Fibroblast of upper back skin (primary cell): ENCODE measurements at places on chromosomes 16 and 17.

DNA sequence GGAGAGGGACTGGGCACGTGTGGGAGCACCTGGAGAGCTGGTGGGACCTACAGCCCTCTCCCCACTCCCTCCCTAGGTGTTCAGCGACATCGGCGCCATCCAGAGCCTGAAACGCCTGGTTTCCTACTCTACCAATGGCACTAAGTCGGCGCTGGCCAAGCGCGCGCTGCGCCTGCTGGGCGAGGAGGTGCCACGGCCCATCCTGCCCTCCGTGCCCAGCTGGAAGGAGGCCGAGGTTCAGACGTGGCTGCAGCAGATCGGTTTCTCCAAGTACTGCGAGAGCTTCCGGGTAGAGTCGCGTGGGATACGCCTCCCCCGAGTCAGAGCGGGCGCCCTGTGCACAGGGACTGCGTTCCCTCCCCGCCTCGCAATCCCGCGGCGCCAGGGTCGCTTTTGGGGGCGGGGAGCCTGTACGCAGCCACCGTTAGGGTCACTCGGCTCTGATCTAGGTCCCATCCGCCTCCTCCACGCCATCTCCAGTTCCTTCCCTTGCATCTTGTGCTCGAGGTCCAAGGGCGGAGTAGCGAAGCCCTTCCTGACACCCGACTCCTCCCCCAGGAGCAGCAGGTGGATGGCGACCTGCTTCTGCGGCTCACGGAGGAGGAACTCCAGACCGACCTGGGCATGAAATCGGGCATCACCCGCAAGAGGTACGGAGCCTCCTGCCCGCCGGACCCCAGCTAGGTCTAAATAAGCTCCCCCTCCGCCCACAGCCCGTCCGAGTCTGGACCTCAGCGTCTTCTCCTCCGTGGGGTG is 13.0 kb downstream of the SARM1 start:
- DNase-seq, result no peak

DNA sequence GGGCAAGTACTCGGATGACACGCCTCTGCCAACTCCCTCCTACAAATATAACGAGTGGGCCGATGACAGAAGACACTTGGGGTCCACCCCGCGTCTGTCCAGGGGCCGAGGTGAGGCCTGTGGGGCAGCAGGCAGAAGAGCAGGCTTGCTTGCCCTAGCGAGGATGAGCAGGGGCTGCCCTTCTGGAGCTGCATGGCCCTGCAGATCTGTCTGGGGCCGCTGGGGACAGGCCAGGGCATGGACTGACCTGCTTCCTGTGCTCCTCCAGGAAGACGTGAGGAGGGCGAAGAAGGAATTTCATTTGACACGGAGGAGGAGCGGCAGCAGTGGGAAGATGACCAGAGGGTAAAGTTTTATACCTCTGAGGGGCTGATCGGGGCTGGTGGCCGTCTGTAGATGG is 5.3 kb downstream of the DHX38 start:
- no peak for DNase-seq

GRCh38 chr16:5447734-5448133 is 350.1 kb upstream of the EEF2KMT start:
- no peak for DNase-seq

GRCh38 chr16:69483611-69484010 is 59.2 kb downstream of the CYB5B start:
- DNase-seq, result peak; percentile 50

GRCh38 chr17:47621293-47622179 is 28.2 kb upstream of the KPNB1 start:
- DNase-seq, result peak; percentile 94

DNA sequence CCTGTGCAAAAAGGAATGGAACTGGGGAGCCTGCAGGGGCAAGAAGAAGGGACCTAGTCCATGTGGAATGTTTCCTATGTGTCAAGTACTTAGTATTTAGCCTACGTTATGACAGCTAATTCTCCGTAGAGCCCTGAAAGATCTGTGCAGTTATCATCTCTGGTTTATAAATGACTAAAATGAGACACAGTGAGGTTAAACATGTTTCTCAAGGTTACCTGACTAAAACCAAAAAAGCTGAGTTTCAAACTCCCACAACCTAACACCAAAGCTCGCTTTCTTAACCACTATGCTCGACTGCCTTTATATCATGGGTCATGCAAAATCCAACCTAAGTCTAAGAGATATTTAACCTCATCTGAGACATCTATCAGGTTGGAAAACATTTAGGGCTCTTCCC is 53.3 kb upstream of the CCL2 start:
- no peak for DNase-seq

DNA sequence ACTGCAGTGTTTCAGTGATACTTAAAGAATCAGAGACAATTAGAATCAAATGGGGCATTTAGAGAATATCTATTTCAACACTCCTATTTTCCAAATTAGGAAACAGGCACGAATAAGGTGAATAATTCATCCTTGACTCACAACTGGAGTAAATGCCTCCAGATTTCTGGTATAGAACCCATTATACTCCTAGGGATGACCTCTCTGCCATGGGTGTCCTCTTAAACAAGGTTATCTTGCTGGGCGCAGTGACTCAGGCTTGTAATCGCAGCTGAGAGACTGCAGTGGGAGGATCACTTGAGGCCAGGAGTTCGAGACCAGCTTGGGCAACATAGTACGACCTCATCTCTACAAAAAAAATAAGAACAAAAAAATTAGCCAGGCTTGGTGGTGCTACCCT is 139.8 kb upstream of the ELAC2 start:
- DNase-seq, result peak; percentile 59

GRCh38 chr17:75535119-75535537 is 9.6 kb downstream of the LLGL2 start:
- DNase-seq, result no peak

DNA sequence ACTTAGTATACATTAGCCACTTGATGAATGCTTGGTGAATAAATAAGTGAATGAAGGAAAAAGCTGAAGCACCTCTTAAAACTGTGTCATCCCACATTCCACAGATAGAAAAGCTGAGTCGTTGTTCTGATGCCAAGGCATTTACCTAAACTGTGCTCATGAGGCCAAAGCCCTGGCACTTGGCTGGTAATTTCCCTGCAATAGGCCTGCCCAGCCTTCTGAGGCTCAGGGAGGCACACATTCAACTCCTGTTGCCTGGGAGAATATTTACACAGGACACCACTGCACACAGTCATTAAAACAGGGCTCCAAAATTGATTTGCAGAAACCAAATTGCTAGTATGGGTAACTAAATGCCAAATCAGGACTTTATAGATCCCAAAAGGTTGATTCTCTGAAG is 333.0 kb upstream of the C16orf82 start:
- no peak for DNase-seq

DNA sequence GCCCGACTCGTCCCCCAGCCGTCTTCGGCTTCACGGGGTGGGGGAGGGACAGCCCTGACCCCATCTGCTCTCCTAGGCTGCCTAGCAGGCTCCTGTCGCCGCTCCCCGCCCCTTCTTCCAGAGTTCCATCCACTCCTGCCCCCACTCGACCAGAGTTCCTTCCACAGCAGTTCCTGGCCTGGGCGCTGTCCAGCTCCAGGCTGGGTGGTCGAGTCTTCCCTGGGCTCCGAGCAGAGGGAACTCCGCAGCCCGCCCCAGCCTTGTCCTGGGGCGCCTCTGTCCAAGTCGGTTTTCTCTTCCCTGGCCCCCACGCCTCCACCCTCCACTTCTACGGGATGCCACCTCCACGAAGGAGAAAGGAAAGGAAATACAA is 1.4 kb downstream of the PYY start:
- DNase-seq, result no peak

DNA sequence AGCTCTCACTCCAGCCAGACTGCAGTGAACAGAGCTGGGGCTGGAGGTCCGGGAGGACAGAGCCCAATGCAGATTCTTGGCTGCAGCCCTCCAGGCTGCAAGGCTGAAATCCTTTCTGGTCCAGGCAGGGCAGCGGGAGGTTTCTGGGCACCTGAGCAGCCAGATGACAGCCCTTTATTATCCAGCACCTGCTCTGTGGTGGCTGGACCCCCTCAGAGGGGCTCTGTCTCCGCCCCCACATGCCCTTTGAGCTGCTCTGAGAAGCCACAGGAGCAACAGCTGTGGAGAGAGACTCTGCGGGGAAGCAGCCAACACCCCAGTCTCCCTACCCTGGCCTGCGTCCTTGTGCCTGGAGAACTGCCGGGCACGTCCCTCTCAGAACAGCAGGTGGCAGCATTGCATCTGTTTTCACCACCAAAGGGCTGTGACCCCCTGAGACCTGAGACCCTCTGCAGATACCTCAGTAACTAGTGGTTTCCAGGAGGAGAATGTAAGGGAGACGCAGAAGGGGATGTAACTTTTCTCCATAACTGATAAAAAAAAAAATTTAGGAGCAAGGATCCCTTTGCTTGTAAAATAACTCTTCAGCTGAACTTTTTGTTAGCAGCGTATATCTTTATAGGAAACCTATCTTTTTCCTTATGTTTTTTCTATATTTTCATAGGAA is 3.7 kb upstream of the CNP start:
- DNase-seq, result peak; percentile 54
